ENCODE measurements at places on chromosomes 6 and 20. TPM values are rescaled to one million over a fixed set of nuclear protein-coding genes. Genes with fewer than 3 reads are reported as not detected.

GRCh38 chr6:26019261-26019830 lies 56.7 kb downstream of the TRIM38 start:
- no peak for DNase-seq

IRAK1BP1 gene
- total RNA-seq, result 1.2 TPM

SNAI1 gene
- 0.88 TPM for total RNA-seq

NNAT gene
- not detected for total RNA-seq

DEFB132 gene
- not detected for total RNA-seq
